CD4-positive, alpha-beta T cell treated with Interleukin-21 for 1 hour (primary cell): ENCODE measurements at places on chromosomes 5 and 9.

DNA sequence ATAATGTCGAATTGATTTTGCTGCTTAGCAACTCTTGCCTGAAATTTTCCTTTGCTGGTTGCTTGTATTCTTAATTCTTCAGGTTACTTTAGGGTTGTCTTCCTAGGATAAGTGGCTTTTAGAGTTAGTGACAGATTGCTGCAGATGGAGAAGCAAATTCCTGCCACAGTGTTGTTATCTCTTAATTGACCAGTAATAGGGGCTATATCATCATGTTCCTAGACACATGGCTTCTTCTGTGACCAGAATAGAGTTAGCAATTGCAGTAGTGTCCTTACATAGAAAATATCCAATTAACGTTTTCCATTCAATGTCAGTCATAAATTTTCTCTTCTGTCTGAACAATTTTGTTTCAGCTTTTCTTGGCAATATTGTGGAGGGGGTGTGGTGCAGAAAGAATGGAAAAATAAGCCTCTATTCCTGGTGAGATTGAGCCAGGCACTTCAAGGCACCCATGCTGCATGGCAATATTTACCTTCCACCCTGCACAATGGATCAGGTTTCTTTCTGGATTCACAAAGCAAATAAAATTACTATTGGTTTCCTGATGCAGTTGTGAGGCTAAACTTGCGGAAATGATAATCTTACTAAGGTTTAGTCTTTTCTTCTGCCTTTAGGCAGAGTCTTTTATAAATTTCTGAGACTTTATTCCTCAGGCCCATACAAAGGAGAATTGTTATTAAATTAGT, 1481.5 kb downstream of the EFNA5 start:
- no peak for DNase-seq

DNA sequence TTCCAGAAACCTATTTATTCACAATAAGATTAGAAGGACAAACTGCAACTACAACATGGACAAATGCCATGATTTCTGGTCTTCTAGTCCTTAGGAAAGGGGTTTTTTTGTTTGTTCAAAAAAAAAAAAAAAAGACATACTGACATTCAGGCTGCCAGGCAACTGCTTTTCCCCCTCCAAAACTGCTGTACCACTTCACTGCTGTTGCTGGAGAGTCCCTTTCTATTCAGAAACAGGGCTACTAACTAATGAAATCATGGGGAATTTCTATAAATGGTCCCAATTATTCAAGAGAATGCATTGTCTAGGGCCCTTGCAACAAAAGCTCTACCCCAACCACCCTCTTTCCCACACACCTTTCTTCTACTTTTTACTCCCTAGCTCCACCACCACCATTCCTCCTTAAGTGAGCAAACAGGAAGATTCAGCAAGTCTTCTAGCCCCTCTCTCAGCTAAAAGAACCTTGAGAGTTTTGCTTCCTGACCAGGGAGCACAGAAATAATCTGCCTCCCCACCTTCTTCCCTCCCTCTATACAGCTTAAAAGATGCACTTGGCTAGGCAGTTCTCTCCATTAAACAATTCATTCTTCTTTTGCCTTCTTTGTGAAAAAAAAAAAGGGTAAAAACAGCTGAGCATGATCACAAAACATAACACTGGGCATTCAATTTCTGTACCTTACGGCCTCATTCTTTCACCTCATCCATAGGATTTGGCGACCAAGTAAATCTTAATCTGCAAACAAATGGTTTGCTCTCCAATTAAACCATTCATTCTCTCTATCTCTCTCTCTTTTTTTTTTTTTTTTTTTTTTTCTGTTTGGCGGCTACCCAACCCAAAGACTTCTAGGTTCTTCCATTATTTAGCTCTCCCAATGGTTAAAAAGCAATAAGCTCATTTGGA, 13.8 kb downstream of the ZNF608 start:
- DNase-seq = no peak

- peak; percentile 75 for DNase-seq
These were observed 780 bp downstream of the RNU6ATAC start for GRCh38 chr9:134163371-134164196.

GRCh38 chr5:132076202-132076830, 2.7 kb downstream of the CSF2 start:
- DNase-seq = no peak

- DNase-seq = no peak
These were observed 751.2 kb downstream of the BRINP1 start for GRCh38 chr9:118618084-118618483.

GRCh38 chr5:169970911-169971765, 9.2 kb downstream of the INSYN2B start:
- no peak for DNase-seq

DNA sequence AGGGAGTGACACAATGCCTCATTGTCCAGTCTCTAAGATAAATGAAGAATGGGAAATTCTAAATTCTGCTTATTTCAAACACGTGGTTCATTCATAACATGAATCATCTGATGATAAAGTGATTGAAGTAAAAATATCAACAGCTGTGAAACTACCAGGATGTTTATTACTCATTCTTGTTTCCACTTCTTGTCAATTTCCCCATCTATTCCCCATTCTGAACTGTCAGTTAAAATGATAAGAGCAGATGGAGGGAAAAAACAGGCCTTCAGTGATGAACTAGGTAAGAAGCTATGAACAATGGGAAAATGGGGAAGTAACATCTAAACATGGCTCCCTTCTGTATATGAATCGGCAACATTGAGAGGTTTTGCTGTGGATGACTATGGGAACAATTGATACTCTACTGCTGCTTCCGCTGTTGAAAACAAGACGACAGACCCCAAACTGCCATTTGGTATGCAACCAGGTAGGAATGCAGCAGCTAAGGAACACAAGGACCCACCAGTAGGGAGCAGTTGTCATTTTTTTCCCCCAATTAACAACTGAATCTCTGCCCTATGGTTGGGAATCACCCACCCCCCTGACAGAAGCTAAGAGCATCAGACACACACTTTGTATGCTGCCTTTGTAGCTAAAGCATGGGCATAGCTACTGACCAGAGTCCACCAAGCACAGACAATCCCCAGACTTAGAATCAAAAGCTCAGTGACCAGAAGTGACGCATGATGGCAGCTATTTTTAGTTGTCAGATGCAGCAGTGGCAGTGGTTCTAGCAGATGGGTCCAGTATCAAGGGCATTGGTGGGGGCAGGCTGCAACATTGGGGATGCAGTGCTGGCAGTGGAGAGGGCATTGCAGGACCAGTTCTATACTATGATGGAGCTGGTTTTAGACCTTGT, 52.9 kb upstream of the ZNF366 start:
- no peak for DNase-seq

DNA sequence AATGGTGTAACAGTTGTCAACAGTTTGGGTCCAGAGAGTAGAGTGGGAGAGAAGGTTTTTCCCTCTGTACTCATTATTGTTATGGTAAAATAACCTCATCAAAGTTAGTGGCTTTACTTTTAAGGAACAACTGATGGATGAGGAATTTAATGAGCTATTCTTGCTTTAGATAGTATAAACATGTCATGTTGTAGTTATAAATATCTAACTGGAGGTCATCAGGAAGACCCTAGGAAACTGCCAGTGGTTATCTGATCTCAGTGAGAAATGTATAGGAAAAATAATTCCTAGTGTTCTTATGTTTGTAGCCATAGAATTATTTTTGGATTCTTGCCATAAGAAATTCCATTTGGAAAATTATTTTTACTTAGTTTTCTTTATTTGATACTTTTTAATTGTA, 4.1 kb downstream of the ERCC6L2 start:
- DNase-seq = no peak

- no peak for DNase-seq
These were observed 97.4 kb upstream of the CLINT1 start for GRCh38 chr5:157956271-157956885.

GRCh38 chr9:6923086-6923485, 165.3 kb downstream of the KDM4C start:
- DNase-seq = no peak

- DNase-seq = no peak
These were observed 41.4 kb upstream of the RNU6ATAC start for GRCh38 chr9:134205672-134206310.

DNA sequence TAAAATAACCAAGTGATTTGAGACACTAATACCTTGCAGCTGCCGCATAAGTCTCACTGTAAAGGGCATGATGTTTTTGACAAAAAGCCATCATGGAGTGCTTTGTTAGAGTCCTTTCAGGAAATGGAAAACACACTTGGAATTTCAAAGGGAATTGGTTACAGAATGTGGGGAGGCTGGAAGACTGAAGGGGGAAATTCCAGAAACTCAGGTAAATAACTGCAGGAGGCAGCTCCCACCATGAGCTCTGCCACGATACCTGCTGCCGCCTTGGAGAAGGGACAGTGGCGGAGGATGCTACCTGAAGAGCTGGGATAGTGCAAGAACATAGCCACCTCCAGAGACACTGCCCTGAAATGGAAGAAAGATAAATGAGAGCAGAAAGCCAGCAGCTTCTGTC, 66.9 kb downstream of the PRKACG start:
- no peak for DNase-seq

GRCh38 chr5:67063791-67064190, 132.8 kb downstream of the CD180 start:
- DNase-seq = no peak

- DNase-seq = no peak
These were observed 177.1 kb downstream of the CPLANE1 start for GRCh38 chr5:37071901-37072581.

DNA sequence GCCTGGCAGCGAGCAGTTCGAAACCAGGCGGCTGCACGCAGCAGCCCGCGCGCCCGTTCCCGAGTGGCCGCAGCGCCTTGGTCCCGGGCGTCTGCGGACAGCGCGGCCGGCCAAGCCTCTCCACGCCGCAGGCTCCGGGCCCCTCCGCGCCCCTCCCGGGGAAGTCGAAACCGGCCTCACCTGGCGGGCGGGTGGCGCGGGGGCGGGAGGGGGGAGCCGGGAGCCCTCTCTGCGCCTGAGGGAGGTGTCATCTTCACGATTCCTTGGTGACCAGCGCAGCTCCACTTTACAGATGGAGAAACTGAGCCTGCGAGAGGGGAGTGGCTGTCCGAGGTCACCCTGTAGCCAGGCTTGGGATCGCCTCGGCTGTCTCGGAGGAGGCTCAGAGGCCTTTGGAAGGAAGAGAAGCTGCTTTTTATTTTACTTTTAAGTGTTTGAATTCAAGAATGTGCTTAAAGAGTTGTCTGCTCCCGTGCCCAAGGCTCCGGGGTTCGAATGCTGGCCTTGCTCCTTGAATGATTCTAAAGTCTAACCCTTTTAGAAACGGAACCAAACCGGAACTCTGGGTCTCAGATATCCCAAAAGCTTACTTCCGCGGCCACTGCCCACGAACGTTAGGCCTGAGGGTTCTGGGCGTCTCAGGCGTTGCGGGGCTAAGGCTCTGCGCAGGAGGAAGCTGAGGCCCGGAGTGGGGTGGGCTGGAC, 662 bp downstream of the SUSD3 start:
- no peak for DNase-seq

GRCh38 chr5:167812871-167813270, 478.6 kb upstream of the WWC1 start:
- no peak for DNase-seq

GRCh38 chr5:93311881-93312280, 269.1 kb downstream of the NR2F1-AS1 start:
- no peak for DNase-seq

DNA sequence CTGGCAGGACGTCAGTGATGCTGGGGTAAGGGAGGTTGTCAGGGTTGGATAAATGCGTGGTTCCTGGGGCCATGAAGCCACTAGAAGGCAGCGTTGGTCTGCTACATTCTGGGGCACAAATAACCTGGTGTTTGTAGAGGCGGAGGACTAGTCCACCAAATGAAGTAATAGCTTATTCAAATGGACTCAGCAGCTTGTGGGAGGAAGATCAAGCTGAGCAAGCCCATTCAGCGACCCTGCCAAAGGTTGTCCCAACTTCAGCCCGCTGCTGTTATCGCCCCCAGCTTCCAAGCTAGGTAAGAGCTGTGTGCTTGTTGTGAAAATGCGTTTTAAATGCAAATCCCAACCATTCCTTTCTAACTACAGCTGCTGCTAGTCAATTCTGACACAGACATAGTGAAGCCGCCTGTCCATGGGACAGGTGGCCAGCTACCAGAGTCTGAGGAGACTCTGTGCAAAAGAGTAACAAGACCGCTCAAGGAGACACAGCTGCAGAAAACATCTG, 7.6 kb upstream of the FAM240B start:
- no peak for DNase-seq

DNA sequence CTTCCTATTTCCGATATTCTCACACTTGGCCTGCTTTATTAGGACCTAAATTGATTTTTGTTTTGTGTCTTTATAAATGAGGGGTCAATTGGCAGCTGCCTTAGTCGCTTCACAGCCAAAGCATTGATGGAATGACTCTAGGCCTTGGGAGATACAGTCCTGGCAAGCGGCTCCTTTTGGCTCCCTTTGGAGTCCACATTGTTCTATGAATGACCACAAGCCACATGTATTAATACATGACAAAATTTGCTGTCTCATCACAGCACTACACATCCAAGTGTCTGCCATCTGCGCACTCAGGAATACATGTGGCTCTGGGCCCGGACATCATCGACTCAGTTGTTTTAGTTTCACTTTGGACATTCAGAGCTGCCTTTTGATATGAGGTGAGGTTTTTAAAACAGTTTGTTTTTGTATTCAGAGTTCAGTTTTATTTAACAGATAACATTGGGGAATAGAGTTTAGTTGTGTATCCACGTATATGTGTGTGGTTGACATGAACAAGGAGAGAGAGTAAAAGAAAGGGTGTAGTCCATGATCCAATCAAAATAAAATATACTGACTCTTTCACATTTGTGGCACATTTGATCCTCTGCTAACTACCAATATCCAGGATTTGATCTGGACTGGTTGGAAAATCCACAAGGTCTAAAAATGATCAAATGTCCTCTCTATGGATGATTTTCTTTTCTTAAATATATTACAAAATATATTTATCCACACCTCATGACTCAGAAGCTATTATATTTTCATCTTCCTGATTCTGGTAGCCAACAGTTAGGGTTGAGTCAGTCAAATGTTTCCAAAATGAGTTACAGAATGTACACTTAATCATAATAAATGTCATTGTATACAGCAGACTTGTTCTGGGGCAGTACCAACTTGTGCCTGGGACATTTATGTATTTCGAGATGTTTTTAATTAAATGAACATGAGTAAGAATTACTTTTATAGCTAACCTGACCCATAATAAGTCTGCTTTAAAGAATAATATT, 114.0 kb upstream of the MTAP start:
- DNase-seq = no peak

DNA sequence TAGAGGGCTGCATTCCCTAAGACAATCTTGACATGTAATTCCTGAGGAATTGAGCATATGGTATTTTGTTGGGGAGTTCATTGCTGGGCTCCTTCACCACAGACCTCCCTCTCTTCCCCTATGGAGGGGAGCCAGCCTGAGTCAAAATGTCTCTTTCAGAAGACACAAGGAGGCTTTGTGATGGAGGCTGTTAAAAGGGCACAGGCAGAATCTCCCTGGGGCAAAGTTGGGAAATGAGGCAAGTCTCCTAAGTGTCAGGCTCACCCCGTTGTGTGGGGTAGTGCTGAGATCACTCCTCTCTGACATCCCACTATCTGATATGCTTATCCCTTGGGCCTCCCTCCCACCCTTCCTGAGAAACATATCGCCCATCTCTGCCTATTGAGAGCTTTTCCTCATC, 30.6 kb downstream of the GFRA3 start:
- no peak for DNase-seq

- DNase-seq = peak; percentile 15
These were observed 475 bp upstream of the GOLM1 start for GRCh38 chr9:86099701-86100364.
